ENCODE measurements at places on chromosomes 4 and X.

DNA sequence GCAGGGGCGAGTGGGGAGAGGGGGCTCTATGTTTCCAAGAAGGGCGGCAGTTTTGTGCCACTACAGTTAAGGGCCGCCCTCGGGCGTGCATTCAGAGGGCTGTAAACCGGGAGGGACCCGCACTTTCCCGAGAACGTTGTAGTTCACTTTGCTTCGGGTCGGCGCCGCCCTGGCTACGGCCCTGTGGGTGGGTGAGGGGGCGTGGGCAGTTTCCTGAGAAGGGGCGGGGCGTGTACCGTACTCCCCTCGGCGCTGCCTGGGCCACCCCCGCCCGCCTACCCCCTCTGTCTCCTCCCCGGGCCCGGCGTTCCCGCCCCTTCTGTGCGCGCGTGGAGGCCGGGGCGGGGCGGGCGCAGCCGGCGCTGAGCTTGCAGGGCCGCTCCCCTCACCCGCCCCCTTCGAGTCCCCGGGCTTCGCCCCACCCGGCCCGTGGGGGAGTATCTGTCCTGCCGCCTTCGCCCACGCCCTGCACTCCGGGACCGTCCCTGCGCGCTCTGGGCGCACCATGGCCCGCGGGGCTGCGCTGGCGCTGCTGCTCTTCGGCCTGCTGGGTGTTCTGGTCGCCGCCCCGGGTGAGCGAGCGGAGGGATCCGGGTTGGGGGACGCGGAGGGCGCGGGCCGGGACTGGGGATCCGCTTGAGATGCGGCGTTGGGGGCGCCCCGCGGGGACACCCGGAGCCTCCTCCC is at the start of gene CD99:
TSS of gene CD99 (plus strand) at position 440 of the 687 bp plus-strand sequence. CDS start at position 506, 66 bp downstream.
- peak; percentile 97 for DNase-seq

- no peak for DNase-seq
Observed at GRCh38 chr4:53654300-53654758, 63.0 kb upstream of the LNX1 start.

DNA sequence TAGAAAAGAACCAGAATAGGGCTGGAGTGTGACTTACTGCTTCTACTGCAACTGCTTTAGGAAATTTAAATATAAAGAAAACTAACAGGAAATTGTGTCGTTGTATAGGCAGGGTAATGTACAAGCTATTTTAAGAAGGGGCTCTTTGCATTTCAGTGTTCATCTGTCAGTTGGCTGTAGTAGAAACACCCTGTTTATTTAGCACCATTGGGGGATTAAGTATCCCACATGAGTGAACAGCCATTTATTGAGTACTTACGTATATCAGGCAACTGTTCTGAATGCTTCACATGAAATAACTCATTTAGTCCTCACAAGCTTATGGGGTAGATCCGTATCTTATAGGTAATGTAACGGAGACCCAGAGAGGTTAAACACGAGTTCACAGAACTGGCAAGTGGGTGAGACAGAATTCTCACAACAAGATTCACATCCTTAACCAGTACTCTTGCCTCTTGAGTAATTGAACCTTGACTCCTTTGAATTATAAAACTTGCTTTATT is 23.9 kb downstream of the STIM2 start:
- no peak for DNase-seq

DNA sequence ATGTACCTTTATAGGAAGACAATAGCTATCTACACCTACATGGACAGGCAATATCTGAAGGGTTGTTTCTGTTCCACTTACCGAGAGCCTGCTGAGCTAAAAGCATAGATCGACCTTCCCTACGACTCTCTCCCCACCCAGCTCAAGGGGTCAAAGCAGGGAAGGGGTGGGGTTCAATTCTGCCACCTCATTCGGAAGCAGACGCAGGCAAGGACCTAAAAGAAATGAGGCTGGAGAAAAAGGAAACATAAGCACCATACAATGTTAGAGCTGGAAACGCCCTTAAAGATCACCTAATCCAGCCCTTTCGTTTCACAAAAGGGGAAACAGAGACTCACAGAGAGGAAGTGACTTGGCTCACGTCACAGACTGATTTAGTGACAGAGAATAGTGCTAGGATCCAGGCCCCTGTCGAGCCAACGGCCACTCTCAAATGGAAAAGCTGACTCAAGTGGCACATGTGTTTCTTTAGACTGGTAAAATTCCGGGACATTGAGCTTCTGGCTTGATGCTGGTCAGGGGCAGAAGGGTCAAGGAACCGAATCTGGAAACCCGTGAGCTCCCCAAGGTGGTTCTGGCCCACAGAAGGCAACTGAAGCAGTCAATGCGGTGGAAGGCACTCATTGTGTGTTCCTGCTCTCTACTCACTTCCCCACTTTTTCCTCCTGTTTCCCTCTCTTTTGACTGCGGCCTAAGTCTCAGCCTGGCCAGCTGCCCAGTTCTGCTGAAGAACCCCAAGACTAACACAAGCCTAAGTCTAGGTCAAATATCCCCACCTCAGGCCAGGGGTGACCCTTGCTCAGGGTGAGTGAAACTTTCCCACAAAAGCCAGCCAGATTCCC is 7.5 kb downstream of the SEPTIN6 start:
- DNase-seq: no peak

GRCh38 chr4:52548818-52549570 is 110.1 kb downstream of the USP46 start:
- no peak for DNase-seq

DNA sequence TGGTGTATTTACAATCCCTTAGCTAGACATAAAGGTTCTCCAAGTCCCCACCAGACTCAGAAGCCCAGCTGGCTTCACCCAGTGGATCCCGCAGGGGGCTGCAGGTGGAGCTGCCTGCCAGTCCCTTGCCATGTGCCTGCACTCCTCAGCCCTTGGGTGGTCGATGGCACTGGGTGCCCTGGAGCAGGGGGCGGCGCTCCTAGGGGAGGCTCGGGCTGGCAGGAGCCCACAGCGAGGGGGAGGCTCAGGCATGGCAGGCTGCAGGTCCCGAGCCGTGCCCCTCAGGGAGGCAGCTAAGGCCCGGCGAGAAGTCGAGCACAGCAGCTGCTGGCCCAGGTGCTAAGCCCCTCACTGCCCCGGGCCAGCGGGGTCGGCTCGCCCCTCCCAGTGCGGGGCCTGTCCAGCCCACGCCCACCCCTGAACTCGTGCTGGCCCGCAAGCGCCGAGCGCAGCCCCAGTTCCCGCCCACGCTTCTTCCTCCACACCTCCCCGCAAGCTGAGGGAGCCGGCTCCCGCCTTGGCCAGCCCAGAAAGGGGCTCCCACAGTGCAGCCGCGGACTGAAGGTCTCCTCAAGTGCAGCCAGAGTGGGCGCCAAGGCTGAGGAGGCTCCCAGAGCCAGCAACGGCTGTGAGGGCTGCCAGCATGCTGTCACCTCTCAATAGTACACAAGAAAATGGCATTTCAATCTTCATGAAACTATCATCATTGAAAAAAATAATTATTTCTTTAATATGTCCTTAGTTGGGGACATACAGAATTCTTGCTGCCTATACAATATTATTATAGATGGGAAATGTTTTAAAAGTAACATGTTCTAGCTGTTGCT is 189.1 kb downstream of the SLC7A11 start:
- DNase-seq: no peak

DNA sequence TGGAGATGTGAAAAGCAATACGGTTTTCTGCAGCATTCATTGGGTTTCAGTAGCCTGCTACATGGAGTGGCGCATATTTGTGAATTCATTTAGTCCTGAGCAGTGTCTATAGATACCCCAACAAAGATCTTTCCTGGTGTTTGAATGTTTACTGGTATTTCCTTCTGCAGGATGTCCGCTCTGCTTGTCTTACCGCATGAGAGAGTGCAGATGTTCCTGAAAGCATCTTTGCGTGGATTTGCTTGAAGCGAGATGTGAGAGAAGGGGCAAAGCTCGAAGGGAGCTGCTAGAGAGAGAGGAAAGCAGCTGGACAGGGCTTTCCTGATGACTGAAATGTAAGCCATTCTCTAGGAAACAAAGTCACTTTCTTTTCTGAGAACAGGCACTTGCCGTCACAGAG is 40.9 kb upstream of the GYPA start:
- no peak for DNase-seq

- DNase-seq: no peak
Observed at GRCh38 chr4:83172371-83172770, 57.8 kb upstream of the PLAC8 start.

DNA sequence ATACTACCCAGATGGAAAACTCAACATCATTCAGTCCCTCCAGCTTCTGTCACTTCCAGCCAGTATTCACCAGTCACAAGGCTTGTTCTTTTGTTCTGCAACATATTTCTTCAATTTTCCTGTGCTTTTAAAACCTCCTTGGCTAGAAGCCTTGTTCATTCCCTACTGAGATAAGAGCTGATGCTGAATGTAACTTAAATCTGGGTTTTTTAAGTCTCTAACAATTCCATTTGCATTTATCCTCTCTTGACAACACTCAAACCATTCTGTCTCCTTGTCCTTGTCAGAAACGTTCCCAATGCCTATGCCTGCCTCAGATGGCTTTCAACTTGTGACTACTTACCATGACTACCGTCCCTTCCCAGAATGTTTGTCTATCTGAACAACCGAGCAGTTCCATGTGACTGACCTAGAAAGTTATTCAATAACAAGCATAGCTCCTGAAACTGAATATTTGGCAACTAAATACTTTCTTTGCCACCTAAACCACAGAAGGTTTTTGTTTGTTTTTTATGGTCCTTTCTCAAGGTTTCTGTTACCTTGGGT is 682.9 kb upstream of the GALNTL6 start:
- no peak for DNase-seq

DNA sequence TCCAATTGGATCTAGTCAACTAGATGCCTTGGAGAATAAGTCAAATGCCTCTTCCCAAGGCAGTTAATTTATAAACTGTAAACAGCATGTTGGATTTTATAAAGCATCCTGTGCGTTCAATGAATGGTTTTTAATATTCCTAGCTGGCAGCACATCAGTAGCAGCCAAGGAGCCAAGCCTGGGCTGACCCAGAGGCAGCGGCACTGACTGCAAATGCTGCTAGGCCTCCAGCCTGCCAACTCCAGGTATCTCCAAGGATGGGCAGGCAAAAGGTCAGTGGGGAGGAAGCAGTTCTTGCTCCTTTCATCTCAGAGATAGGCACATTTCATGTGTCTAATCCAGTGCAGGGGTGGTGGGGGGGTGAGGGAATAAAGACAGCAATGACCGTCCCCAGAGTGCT is 9.5 kb downstream of the NDP start:
- DNase-seq: no peak

GRCh38 chr4:70654605-70655011 is 11.7 kb downstream of the JCHAIN start:
- DNase-seq: no peak

DNA sequence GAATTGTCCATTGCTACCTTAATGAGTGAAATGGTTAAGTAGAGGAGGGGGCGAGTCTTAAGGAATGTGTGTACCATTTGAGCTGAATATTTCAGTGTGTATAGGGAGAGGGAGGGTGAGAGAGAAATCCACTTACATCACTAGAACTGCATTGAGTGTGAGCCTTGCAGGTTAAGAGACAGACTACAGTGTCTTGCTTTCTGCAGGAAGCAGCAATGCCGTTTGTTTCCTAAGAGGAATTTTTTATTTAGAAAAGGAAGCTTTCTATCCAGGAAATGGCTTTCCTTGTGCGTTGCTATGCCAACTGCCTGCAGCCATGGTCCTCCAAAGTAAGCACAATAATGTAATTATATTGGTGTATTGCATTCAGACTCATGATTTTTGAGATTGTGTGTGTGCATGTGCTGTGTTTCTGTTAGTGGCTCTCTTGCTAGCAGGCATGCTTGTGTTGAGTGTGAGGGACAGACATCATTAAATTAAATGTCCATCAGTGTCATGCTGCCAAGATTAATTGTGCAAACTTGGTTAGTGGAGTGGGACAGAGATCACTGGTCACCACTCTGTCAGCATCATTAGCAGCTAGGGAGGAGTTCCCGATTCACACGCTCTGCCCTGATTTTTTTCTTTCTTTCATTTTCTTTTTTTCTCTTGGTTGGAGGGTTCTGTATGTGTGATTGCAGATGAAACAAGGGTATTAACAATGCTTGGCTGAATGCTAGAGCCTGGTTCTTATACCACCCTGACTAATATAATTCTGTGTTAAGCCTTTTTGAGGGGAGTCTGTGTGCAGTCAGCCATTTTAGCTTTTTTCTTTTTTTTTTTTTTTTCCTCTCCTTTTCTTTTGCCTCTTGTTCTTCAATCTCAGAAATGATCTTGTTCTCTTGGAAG is 164.3 kb downstream of the RAPGEF2 start:
- DNase-seq: no peak

- no peak for DNase-seq
Observed at GRCh38 chr4:133621628-133622027, 472.5 kb downstream of the PCDH10 start.

Data from islet precursor cell (in vitro differentiated cells).